ENCODE measurements at places on chromosomes 1 and 21.

DNA sequence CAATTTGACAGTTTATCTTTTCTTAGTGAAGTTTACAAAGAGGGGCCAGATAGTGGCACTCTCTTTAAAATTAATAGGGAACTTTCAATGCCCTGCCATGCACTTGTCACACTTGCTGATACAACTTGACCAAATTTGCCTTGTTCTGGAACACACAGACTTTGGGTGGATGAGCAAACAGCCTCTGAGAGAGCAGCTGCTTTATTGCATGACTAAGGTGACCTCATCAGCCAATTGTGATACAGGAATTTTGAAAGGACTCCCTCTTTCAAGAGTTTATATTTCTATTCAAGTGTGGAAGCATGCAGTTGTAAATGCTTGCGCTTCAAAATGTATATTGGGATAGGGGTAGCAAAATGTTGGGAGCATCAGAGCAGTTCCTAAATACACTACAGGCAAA, 2.1 kb upstream of the RGS1 start:
- DNase-seq: no peak

DNA sequence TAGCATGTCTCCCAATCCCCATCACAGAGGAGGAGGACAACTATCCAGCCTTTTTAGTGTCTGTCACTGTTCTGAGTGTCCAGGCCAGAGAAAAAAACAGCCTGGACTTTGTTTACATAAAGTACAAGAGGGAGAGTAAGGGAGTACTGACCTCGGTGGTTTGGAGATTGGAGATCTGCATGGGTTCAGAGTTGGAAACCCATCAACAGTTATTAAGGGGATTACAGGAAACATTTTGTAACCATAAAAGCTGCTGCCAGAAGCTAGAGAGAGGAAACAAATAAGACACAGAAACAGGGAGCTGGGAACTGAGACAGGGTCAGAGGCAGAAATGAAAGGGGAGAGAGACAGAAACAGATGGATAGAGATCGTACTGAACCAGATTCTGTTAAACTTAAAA, 131.5 kb upstream of the CTTNBP2NL start:
- no peak for DNase-seq

DNA sequence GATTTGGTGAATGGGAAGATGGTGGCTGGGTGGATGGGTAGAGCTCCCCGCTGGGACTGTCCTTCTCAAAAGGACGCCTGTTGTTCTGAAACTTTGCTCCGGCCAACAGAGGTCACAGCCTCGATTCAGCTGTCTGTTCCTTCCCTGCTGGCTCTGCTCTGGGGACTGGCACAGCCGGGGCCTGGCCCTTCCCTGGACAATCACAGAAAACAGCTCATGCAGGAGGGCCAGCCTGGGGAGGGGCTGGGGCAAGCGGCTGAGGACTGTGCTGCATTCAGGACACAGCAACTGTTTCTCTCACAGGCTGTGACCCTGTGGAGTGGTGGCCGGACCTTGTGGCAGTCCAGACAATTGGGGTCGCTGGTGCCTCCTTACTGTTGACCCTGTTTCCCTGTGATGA, 110.7 kb upstream of the TMEM51 start:
- no peak for DNase-seq

DNA sequence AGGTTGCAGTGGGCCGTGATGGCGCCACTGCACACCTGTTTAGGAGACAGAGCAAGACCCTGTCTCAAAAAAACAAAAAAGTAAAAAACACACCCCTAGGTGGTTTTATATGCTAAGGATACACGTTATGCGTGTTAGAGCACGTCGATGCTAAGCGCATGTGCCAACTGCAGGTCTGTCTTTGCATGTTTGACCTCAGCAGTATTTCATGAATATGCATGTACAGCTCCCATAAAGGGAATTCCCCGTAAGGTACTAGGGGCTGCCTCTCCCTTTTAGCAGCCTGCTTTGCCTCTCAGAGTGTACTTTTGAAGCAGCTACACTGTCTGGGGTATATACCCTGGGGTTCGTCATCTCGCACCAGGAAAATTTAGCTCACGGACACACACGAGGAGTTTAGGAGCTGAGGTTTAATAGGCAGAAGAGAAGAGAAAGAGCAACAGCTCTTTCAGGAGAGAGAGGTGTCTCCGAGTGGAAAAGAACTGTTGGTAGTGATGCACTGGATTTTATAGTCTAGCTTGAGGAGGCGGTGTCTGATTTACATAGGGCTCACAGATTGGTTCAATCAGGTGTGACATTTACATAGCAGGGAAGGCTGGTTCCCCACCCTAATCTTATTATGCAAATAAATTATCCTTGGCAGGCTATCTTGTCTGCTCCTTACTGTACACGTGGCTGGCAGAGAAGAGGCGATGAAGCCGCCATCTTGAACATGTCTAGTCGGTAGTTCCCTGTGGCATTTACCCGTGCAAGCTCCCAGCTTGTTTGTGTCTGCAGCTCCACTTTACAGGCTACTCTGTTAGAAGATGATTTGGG, 4.2 kb upstream of the OTUD3 start:
- no peak for DNase-seq

DNA sequence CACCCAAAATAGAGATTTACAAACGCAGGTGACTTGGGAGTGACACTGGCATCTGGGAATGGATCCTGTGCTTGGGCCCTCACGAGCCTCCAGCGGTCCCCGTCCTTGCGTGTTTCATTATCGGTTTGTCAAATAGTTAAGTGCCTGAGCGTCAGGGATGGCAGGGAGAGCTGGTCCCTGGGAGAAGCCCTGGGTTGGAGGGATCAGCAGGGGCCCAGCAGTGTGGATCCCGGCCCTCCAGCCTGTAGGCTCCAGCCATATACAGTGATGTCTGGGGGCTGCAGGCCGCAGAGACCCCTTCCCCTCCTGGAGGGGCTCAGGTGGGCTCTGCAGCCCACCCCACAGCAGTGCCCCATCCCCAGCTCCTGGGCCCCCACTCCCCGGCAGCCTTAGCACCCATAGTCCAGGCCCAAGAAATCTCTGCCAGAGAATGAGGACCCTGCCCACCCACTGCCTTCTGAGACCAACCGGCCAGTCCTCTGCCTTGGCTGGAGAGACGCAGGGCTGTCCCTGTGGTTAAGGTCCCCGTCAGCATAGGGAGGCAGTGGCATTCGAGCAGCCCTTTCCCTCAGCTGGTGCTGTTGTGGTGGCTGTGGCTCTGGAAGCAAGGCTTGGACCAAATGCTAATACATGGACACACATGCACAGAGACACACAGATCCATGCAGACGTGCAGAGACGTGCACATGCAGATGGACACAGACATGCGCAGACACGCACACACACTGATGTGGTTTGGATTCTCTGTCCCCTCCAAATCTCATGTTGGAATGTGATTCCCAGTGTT, 2.4 kb upstream of the SLC19A1 start:
- DNase-seq: no peak

DNA sequence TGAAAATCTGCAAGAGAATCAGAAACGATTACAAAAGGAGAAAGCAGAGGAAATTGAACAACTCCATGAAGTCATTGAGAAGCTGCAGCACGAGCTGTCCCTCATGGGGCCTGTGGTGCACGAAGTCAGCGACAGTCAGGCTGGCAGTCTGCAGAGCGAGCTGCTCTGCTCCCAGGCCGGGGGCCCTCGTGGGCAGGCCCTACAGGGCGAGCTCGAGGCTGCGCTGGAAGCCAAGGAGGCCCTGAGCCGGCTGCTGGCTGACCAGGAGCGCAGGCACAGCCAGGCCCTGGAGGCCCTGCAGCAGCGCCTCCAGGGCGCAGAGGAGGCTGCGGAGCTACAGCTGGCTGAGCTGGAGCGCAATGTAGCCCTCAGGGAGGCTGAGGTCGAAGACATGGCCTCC, 47.5 kb upstream of the DIP2A start:
- no peak for DNase-seq

DNA sequence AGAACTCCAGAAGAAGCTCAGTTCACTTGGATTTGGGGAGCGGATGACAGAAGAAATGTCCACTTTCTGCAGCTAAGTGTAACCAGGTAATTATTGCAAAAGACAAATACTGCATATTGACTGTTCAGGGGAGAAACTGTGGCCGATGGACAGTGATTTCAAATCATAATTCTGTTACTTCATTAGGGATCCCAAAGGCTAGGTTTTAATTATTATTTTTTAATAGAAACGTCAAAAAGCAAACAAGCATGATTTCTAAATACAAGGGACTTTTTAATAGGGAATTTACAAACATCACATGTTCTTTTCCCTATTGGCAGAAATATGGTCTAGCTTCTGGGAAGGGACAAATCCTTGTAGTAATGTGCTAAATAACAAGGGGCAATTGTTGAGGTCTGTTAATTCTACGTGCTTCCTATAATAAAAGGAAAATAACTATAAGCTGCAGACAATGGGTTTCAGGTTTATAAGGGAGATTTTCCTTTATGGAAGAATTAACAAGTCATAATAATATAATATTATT, 15.5 kb downstream of the DIPK1A start:
- DNase-seq: no peak

GRCh38 chr1:101388904-101389546, 152.2 kb downstream of the S1PR1 start:
- no peak for DNase-seq

- DNase-seq: no peak
These were observed 111.6 kb downstream of the ITSN1 start for GRCh38 chr21:33753886-33754285.

GRCh38 chr1:109501644-109502363, 7.7 kb downstream of the AMIGO1 start:
- DNase-seq: peak; percentile 44

- no peak for DNase-seq
These were observed 74.8 kb upstream of the DEPDC1 start for GRCh38 chr1:68571454-68572235.

DNA sequence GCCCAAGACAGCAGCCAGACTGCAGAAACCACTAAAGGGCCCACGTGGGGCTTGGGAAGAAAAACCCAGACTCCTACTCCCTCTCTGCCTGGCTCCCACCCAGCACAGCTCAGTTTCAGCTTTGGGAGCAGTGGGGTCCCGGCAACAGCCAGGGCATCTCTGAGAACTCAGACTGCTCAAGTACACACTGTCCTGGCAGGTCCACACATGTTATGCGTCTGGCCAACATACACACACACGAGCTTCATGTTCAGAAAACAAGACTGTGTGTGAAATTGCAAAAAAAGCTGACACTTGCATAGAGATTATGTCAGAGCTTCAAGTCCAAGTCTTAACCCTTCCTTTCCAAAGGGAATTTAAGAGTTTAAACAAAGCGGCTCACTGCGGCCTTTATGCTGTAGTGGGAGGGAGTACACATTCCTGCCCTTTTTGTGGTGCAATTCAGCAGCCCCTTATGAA, 136.6 kb upstream of the CD34 start:
- DNase-seq: no peak

DNA sequence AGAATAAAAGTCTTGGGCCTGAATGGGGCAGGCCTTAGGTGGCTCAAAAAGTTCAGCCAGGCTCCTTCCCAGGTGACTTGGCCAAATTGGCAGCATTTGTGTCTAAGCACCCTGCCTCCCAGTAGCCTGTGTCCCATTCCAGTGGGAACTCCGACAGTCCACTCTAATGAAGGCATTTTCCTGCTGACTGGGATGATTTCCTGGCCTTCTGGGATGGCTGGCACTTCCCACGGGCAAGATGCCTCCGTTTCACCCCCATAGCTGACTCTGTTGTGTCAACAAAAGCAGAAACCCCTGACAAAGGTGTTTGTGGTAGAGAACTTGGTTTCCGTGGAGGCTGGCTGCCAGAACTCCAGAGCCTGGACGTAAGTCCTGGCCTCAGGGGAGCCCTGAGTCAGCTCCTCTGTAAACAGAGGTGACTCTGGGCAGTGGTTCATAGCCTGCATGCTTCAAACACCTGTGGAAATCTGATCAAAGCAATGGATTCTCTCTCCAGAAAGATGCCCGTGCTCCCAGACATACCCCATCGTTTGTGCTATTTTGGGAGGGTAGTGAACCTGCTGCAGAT, 36.6 kb downstream of the WNT3A start:
- no peak for DNase-seq

DNA sequence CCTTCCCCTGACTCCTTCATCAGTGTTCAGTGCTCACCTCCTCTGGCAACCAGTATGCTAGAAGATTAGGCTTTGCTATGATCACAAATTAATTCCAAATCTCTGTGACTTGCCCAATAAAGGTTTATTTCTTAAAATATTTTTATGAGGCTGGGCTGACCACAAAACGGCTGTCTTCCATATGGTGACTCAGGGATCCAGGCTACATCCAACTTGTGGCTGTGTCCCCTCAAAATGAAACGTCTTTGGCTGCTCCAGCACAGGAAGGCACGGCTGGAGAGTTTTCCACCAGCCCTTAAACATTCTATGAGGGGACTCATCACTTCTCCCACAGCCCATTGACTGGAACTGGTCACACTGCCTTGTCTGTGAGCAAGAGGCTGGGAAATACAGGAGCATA, 131.5 kb downstream of the HUNK start:
- no peak for DNase-seq

- DNase-seq: no peak
These were observed 4.7 kb downstream of the ADSS2 start for GRCh38 chr1:244447024-244447423.

- DNase-seq: no peak
These were observed 80.0 kb upstream of the BACH1 start for GRCh38 chr21:29218749-29219148.

- no peak for DNase-seq
These were observed 39.0 kb upstream of the GUCA2B start for GRCh38 chr1:42114229-42114628.

GRCh38 chr1:8211883-8212579, 105.9 kb upstream of the SLC45A1 start:
- DNase-seq: peak; percentile 71
